Midbrain (tissue), 1 donor: ENCODE measurements at places on chromosomes 16 and 17.
A peak's percentile ranks its signal among the peaks of the same experiment; 100 is the strongest.

- no peak for DNase-seq
Observed at GRCh38 chr17:31310886-31311285, 3.0 kb downstream of the EVI2B start.

DNA sequence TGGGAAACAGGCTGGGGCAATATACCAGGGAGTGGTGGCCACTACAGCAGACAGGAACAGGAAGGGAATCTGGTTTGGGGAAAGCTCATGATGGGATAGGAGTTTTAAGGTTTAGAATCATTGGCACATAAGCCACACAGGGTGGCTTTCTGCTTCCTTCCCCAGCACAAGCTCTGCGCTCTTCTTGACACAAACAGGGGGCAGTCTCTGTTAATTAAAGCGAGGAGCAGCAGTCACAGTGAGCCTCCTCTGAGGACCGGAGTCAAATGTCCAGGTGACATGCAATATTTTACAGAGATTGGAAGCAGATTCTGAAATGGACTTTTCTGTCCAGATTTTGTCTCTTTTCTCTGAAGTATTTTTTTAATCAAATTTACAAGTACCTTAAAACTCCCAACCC, 2.8 kb upstream of the SHISA9 start:
- no peak for DNase-seq

DNA sequence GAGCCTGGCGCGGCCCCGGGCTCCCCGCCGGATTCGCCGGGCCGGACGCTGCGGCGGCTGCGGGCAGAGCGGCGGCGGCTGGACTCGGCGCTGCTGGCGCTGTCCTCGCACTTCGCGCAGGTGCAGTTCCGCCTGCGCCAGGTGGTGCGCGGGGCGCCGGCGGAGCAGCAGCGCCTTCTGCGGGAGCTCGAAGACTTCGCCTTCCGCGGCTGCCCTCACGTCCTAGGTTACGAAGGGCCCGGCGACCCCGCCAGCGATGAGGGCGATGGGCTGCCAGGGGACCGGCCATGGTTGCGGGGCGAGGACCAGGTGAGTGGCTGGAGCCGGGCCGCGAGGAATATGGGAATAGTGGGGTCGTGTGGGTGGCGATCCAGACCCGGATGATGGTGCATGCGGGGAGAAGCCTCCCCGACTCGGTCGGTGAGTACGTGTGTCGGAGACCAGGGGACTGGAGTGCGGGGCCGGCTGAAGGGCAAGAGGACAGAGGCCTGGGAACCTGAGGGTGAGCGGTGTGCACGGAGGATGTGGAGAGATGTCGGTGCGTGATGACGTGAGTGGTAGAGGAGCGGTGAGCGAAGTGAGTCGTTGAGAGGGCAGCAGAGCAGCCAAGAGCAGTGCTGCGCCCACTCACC, 517 bp downstream of the RUNDC1 start:
- DNase-seq = no peak

- DNase-seq = peak; percentile 23
Observed at GRCh38 chr16:50326835-50327465, 41.8 kb downstream of the BRD7 start.

- no peak for DNase-seq
Observed at GRCh38 chr17:80111702-80112470, 10.5 kb downstream of the GAA start.

- no peak for DNase-seq
Observed at GRCh38 chr16:49278944-49279725, 2.5 kb downstream of the CBLN1 start.

DNA sequence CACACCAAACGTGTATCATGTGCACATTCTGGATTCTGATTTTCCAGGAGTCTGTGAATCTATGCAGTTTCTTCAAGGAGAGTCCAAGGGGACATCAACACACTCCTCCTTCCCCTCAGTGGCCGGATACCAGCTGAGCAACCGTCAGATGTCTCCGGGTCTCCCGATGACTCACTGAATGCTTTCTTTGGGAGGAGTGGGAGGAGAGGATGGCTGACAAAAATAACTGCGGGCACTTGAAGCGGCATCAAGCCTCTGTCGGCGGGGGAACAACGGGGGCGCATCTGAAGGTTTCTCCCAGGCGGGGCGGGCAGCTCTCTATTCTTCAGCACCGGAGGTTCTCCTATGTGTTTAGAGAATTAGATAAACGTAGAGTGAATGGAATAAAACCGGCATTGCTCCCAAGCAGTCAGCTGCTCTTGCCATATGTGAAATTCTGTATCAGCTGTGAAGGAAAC, 24.6 kb upstream of the LRRC75A start:
- DNase-seq = no peak

- DNase-seq = no peak
Observed at GRCh38 chr17:2144701-2145100, 89.8 kb downstream of the HIC1 start.

- no peak for DNase-seq
Observed at GRCh38 chr16:64826374-64826773, 295.5 kb downstream of the CDH11 start.

DNA sequence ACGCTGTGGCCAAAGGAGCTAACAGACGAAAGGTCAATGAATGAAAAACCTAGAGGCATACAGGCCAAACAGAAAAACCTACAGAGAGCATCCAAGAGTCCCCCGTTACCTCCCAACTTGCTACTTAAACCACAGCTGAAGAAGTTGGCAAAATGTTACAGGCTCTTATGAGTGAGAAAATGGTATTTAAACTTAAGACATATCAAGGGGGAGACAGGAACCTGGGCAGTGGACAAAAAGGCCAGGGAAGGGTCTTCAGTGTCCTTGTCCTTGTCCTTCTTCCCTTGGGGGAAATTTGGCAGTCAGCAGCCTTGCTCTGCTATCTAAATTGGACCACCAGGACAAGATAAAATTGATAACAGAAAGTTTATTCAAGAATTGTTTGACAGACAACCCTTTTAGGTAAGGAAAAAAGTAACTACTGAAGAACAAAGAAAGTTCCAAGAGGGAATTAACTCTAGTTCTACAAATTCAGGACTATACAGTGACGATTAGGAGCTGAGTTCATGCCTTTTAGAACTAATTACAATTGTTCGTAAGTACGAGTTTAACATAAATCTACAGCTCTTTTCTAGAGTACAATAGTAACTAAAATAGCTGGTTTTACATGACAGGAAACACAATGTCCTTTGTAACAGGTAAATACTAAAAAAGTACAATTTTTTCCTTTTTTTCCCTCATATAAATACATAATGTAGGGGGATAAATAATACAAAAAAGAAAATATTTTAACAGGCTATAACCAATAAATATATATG, 3.8 kb upstream of the HOXB2 start:
- DNase-seq = no peak

- DNase-seq = peak; percentile 56
Observed at GRCh38 chr17:29151567-29151966, 28.6 kb downstream of the MYO18A start.

DNA sequence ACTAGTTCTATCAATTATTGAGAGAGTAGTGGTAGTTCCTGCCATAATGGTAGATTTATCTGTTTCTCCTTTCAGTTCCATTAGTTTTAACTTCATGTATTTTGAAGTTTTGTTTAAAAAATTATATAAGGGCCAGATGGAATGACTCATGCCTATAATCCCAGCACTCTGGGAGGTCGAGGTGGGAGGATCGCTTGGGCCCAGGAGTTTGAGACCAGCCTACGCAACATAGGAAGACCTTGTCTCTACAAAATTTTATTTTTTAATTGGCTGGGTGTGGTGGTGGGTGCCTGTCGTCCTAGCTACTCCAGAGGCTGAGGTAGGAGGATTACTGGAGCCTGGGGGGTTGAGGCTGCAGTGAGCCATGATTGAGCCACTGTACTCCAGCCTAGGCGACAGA, 14.1 kb upstream of the UBTF start:
- no peak for DNase-seq

DNA sequence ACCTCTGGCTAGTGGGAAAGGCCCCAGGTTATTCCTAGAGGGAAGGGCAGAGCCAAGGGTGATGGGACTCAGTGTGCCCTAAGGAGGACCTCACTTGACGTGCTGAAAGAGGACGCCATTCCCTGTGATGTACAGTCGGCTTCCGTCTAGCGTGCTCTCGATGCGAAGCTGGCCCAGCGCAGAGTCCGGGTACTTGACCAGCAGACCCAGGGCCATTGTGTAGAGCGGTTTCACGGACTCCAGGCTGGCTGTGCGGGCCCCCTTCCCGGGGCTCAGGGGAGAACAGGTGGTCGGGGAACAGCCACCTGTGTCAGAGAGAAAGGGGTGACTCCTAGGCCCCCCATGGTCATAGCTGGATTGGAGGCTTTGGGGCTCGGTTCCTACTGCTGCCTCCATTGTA, 19.9 kb downstream of the PLEKHG4 start:
- DNase-seq = no peak

GRCh38 chr17:39699818-39700147, at the start of gene ERBB2:
Gene ERBB2, plus strand, starts transcription at chr17:39700064. Its CDS starts 175 bp downstream, at chr17:39700239.
- no peak for DNase-seq

DNA sequence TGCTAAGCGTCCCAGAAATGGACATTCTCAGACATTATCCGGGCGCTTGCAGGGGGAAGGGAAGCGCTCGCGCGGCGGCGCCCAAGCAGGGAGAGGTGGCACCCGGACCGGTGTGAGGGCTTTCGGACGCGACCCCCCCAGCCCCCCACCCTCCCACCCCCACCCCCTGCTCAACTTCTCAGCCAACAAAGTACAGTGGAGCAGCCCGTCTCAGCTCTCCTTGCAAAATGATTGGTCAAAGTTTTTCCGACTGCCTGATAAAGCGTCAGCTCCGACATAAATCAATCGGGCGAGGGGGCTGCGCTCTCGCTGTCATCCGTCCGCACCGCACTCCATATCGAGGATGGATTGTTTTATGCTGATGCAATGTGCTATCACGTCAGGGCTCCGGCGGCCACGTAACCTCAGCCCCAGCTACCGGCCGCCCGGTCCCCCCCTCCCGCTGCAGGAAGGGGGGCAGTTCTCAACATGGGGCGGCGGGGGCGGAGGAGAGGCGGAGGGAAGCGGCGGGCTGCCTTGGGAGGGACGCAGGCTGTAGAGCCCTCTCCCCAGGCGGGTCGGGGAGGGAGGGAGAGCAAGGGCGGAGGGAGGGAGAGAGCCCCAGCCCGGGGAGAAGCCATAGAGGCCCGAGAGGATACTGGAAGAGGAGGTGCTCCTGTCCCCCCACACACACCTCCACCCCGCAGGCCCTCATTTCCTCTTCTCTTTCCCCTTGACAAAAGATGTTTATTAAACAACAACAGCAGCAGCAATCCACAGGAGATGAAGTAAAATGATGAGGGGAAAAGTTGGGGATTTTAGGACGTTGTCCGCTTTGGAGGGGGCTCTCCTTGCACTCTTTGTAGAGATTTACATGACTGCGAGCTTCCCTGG, at the start of gene HOXB9:
HOXB9 (minus strand) TSS at position 114 of the 873 bp plus-strand sequence; CDS start at position 25, 89 bp downstream.
- no peak for DNase-seq
